ENCODE measurements at places on chromosomes 4 and X.

GRCh38 chr4:123304151-123304964, 92.2 kb upstream of the SPRY1 start:
- DNase-seq: no peak

DNA sequence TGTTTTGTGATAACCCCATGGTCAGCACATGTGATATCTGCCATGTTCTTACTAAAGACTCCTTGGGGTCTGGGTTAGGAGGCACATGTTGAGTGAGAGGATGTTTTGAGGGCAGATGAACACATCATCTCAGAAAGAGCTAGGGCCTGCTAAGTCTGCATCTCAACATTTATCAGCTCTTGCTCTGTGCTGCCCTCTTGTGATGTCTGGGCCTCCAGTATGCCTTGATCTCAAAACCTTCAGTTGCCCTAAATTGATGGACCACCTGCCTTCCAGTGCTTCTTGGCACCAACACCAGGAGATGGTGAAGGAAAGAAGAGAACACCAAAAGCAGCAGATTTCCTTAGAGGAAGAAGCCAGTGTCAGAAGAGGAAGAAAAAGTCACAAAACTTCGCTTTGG, 22.5 kb downstream of the MID1 start:
- DNase-seq: no peak

DNA sequence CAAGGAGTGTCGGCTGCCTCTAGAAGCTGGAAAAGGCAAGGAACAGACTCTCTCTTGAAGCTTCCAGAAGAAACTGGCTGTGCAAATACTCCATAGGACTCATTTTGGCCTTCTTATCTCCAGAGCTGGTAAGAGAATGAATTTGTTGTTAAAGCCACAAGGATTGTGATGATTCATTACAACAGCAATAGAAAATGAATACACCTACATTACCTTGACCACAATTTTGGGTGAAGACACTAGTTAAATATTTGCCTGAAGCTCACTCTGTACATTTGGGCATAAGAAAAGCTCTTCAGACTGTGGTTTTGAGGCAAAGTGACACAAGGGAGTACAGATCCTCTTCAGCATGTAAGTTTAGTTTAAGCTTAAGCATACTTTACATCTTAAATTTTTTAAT, 134.5 kb upstream of the TLL1 start:
- DNase-seq: no peak

DNA sequence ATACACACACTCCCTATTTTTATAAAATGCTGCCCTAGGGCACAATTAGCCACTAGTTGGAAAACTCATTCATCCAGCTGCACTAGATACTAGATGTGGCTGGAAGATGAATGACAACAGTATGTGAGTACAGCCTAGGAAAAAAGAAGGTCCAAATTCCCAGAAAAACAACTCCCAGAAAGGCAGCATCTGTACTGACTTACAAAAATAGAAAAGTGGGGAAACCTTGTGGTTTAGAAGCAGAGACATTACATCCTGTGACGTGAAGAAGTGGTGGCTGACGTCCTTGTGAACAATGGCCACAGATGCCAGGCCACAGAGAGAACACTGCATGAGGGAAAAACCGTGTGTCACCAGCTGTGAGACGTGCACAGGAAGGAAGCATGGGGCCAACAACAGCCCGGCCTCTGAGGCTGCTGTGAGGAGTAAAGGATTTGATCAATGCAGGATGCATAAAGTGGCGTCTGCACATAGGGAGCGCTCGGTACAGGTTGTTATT, 81.2 kb downstream of the SPRY1 start:
- DNase-seq: no peak

- DNase-seq: no peak
Measured at GRCh38 chrX:41518127-41518840, 71.1 kb downstream of the NYX start.

GRCh38 chr4:68748181-68748991, 67.4 kb upstream of the UGT2B10 start:
- no peak for DNase-seq

DNA sequence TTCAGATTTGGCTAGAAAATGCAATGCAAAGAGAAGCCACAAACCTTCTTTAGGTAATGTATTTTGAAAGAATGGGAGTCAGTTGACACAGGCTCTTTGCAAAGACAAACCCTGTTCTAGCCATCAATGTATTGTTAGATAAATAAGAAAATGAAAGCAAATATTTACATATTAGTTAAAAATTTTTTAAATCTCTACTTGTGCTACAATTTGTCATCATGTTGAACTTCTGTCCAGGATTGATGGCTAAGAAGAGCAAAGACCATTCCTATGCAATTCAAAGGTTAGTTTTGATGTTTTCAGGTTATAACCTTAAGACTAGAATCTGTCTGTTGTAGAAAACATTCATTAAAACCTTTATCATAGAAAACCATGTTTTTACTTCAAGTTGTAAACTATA, 788.8 kb upstream of the FTHL17 start:
- no peak for DNase-seq

DNA sequence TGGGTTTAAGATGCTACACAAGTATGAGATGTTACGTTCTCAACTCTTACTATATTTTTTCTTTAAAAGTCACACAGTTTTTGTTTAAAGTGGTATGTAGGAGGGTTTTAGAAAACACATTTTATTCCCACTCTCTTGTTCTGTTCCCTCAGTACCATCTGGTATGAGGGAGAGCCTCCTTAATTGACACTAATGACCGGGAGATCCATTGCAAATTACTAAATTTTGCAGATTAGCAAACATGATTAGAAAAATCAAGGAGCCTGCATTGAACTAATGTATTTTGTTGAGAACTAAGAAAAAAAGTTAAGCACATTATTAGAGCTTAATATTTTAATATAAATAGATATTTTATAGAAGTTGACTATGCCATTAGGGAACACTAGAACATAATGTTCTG, 87.3 kb upstream of the UNC5C start:
- DNase-seq: no peak

DNA sequence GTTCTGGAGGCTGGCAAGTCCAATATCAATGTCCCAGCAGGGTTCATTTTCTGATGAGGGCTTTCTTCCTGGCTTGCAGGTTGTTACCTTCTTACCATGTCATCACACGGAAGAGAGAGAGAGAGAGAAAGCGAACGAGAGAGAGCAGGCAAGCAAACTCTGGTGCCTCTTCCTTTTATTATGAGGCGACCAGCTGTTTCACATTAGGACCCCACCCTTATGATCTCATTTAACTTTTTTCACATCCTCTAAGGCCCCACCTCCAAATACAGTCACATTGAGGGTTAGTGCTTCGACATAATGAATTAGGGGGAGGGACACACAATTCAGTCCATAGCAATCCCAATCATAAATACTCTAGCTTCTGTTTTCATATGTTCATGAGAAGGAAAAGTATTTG, 10.6 kb upstream of the GPR174 start:
- no peak for DNase-seq

GRCh38 chr4:145101091-145101490, 3.0 kb downstream of the ABCE1 start:
- DNase-seq: no peak

DNA sequence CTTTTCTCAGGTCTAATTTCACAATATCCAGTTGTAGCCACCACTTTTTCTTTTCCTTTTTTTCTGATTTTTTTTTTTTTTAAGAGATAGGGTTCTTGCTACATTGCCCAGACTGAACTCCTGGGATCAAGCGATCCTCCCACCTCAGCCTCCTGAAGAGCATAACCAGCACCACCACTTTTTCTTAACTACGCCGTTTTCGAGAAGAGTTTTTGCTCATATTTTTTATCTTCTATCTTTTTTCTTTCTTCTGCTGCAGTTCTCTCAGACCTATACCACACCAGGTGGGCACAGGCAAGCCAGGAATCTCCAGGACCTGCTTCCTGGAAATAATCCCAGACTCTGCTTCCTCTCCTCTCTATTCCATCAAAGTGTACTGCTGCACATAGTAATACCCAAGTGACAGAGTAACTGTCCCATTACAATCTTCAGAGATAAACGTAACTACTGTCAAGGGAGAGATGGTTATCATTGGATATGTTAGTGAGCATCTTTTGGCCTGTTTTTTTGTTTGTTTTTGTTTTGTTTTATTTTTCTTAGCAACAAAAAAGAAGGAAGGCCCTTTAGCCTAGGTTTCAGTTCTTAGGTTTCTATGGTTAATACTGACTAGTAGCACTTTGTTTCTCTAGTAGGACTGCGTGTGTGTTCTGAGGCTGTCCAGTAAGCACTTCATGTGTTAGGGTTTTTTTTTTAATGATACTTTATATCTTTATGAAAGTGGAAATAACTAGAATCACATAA, 59.2 kb upstream of the TXK start:
- no peak for DNase-seq

GRCh38 chr4:123603165-123603564, 206.6 kb downstream of the SPRY1 start:
- no peak for DNase-seq

GRCh38 chr4:28279249-28279648, 1418.6 kb downstream of the STIM2 start:
- no peak for DNase-seq

GRCh38 chrX:137548261-137548660, 17.7 kb upstream of the ZIC3 start:
- DNase-seq: no peak

DNA sequence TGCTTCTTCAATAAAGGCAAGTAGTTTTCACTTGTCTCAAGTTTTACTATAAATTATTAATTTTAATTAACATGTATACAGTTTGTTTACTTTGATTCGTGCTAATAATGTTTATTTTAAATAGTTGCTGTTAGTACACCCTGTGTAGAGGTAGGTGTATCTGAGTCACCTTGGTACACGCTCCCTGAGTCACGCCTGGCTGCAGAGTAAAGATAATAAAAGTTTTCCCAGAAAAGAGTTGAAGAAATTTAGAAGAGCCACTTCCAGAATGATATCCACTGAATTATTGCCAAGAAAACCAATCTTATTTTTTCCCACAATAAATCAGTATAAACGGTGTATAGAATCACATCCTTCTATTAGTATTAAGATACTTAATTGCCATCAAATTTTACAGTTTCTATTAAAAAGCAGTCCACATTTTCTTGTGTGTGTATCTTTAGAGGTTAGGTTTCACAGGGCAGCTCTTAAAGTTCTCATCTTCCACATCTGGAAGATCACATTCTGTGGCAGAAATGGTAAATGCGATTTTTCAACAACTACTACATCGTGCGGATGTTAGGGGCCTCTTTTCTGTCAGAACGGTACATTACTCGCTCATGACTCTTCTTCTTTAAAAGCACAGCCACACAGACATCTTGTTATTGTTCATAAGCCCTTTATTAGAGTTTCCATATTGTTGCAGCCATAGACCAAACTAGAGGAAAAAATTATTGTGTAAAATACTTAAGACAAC, 55.4 kb downstream of the HADH start:
- no peak for DNase-seq

- no peak for DNase-seq
Measured at GRCh38 chr4:95086551-95086950, 328.8 kb downstream of the BMPR1B start.

DNA sequence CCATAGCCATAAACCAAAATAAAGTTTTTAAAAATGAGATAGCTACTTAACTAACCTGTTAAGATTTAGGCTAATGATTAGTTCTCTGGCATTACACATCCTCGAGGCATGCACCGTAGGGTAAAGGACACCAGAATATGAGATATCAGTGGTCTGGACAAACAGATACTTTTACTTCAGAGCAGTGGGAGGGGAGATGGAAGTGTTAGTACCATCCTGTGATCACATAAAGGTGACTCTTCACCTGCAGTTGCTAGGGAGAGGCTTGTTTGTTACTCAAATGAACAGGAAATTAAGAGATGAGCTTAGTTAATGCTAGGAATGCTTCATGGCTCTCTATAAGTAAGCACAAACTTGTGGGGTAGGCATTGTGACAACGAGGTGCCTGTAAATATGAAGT, 624.4 kb upstream of the MAGEB2 start:
- no peak for DNase-seq

GRCh38 chrX:68748030-68748429, 80.8 kb upstream of the EFNB1 start:
- no peak for DNase-seq

GRCh38 chrX:33379839-33380238, 168.5 kb upstream of the DMD start:
- DNase-seq: no peak

All from stimulated activated CD8-positive, alpha-beta memory T cell treated with anti-CD3 and anti-CD28 coated beads, Interleukin-15, amount 100 ng/mL, for 24 hours (primary cell).